ENCODE measurements at places on chromosomes 5 and 9.

- no peak for DNase-seq
Measured at GRCh38 chr9:110028271-110028670, 179.7 kb downstream of the C9orf152 start.

DNA sequence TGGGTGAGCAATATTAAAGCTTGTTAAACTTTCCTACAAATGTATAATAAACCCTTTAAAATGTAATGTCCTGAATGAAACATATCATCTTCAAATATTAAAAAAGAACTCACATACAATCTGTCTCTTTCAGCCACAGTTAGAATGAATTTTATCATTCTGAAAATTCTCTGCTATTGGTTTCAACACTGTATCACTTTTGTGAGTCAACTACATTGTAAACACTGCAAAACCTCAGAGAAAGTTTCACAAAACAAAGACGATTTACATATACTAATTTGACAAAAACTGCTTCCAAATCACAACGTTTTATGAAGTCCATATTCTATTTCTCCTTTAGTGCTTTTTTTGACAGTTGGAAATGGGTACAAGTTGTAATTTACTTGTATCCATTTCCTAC, 1032.0 kb upstream of the DMAC1 start:
- DNase-seq = no peak

DNA sequence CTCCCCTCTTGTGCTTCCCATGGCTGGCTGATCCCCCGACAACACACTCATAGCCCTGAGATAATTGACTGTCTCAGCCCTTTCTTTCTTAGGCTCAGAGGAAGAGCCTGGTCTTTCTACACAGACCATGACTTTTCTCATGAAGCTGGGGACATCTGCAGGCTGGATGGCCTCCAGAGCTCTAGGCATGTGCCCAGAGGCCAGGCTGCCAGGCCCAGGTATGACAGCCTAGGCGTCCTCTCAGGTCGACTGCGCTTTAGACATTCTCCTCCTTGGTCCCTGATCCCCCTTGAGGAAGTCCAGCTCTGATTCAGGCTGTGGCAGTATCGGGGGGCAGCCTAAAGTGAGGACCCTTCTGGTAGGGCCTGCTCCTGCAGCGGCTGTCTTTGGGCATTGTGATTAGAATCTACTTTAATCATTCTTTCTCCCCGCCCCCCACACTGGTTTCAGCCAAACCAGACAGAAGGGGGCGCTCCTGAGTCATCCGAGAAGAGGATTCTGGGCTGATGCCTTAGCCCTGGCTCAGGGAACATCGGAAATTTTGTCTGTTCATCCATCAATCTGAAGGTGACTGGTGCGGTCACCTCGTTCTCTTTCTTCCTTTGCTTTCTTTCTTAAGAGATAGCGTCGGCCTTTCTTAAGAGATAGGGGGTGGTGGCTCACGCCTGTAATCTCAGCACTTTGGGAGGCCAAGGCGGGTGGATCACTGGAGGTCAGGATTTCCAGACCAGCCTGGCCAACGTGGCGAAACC, 66.5 kb upstream of the HSPA9 start:
- DNase-seq = no peak

DNA sequence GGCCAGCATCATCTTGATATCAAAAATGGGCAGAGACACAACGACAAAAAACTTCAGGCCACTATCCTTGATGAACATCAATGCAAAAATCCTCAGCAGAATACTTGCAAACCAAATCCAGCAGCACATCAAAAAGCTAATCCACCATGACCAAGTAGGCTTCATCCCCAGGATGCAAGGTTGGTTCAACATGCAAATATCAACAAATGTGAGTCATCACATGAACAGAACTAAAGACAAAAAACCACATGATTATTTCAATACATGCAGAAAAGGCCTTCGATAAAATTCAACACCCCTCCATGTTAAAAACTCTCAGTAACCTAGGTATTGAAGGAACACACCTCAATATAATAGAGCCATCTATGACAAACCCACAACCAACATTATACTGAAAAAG, 8.5 kb downstream of the MTREX start:
- DNase-seq = no peak

DNA sequence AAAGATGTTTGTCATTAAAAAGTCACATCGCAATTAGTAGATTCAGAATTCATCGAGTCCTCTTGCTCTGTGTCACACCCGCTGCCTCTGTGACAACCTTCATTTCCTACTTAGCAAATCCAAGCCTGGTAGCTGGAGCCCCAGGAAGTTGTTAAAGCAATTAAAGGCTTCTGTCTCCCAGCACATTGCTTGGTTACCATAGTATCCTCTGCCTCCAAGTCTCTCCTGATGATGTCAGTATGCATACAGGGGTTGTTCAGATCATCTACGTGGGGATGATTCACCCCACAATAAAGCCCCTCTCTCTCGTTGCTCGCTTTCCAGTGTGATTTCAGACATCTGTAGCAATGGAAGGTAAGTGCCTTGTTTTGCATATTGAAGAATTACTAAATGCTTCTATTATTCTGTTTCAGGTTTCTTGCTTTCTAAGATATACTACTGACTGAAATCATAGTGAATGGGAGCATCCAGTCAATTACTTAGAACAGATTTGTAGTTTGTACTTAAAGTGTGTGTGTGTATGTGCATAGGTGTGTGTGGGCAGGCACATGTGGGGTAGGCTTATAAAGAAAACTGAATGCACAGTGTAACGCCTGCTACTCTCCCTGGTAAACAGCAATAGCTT, 52.9 kb downstream of the PAM start:
- no peak for DNase-seq

- DNase-seq = no peak
Measured at GRCh38 chr5:111562561-111562960, 50.2 kb upstream of the STARD4 start.

DNA sequence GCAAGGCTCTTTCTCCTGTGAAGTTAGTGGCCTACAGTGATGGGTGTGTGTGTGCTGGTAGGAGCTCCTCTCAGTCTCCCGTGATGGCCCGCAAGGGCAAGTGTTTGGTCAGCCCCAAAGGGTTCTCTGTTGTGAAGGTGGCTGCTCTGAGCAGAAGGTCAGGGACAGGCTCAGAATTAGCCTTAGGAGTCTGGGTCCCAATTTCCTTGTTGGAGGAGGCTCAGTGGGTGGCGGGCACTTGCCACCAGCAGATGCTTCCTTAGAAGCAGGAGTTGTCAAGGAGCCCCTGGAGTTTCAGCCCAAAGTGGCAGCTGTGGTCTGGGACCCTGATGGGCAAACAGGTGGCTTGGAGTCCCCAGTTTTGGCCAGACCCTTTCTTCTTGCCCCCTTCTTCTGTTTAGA, 154.4 kb downstream of the MACROH2A1 start:
- no peak for DNase-seq

DNA sequence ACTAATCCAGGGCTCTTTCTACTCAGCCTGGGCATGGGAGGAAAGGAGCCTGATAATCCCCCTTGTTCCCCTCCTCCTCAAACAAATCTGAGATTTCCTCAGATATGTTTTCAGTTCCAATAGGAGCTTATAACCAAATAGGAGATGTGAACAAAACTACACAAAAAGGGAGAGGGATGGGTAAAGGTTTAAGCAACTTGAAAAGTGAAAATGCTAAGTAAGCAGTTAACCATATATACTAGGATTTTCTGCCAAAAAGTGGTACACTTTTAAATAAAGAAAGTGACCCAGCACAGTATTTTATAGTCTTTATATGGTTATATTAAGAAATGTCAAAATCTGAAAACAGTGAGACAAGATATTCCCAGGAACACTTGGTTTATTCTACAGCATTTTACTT, 275.7 kb downstream of the BNC2 start:
- DNase-seq = no peak

DNA sequence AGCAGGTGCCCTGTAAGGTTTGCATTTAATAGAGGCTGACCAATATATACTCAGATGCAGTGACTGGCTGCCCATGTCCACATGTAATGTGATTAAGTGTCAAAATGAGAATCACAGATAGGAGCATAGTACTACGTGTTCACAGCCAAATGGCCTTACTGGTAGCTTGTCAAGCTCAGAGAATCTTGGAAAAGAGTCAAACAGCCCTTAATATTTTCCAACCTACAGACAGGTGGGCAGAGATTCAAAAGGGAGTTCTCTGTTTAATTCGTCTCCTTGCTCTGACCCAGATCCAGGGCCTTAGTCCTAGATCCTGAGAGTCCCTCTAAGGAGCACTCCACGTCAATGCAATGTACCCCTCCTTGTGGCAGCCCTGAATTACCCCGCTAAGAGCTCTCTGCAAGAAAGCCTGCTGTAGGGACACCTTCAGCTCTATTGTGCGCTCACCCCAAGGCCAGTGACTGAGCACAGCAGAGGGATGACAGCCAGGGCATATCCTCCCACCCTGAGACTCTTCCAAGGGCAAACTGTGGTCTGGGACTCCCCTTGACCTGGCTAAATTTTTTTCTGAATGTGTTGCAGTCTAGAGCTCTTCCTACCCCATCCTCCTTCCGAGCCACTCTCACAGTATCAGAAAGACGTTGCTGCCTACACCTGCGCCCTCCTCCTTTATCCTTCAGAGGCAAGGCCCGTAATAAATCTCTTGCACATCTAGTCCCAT, 159.2 kb downstream of the SNCAIP start:
- no peak for DNase-seq

- no peak for DNase-seq
Measured at GRCh38 chr9:111076042-111076441, 37.8 kb upstream of the LPAR1 start.

DNA sequence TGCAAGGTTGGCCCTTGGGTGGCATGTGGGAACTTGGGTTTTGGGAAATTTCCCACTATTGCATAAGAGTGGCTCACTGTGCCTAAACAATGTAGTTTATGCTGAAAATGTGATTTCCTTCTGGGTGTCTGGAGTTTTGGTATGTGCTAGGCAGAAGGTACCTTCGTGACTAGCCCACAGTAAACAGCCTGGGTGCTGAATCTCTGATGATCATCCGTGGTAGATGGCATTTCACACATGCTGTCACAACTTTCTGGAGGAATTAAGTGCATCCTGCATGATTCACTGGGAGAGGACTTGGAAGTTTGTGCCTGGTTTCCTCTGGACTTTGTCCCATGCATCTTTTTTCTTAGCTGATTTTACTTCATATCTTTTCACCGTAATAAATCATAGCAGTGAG, 64.5 kb downstream of the LNPEP start:
- DNase-seq = no peak

GRCh38 chr5:134506054-134507039, 19.1 kb upstream of the JADE2 start:
- DNase-seq = no peak

GRCh38 chr9:94714494-94714893, 12.0 kb upstream of the AOPEP start:
- DNase-seq = no peak

DNA sequence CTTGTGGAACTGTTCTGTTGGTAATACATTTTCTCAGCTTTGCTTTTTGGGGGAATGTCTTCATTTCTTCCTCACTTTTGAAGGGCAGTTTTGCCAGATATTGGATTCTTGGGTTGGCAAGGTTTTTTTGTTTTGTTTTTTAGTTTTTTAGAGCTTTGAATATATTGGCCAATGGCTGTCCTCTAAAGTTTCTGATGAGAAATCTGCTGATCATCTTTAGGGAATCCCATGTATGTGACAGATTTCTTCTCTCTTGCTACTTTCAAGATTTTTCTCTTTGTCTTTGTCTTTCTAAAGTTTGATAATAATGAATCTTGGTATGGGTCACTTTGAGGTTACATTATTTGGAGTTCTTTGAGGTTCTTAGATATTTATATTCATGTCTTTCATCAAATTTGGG, 227.4 kb downstream of the FBXL7 start:
- no peak for DNase-seq

DNA sequence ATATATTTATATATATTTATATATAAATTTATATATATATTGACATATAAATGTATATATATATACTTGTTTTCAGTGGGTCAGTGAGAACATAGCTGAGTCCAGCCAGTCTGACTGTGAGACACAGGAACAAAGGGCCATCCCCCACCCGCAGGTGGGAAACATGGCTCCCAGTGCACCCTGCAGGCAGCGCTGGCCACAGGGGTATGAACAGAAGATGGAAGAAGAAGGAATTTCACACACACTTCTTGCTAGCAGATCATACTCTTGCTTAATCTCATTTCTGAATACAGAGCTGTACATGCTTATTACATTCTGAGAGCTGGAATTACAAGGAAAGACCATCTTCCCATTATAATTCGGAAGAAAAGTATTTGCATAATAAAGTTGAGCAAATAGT, 595.4 kb downstream of the IRX1 start:
- DNase-seq = no peak

DNA sequence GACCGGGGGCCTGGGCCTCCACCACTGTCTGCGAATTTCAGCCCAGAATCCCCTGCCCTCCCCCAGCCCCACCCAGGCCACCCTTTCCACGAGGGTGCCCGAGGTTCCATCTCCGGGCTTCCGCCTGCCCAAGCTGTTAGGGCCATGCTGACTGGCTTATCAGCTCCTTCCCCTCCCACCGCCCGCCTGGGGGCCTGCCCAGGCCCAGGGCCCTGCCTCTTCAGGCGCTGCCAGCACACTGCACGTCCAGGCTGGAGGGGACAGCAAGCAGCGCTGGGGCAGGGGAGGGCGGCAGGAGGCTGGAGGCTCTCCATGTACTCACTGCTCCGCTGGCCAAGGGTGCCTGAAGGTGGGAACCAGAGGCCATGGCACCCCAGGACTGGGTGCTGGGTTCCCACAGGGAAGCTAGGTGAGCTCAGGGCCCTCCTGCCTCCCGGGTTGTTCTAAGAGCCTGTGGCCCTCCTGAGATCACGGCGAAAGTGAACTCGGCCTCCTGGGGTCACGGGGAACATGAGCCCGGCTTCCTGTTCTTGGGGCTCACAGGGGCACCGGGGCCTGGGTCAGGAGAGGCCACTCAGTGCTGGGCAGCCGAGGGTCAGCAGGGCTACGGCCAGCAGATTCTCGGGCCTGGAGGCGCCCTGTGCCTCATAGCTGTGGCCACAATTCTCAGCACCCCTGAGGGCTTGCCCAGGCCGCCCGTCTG, 57.7 kb upstream of the EGFL7 start:
- DNase-seq = no peak

DNA sequence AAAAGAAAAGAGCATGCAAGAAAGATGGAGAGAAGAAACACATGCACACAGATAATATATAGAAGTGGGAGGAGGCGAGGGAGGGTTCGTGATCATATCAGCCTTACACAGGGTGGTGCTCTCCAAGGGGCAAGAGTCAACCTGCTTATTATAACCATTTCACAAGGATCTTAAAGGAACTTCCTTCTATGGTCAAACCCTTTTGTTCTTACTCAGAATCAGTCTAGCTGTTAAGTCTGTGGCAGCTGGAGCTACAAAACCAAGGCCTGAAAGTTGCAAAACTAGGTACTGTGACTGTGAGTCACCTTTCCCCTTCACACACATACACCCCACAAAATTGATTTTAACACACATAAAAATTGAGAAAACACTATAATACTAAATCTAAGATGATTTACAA, 18.5 kb upstream of the ERMP1 start:
- DNase-seq = no peak
